ENCODE measurements at places on chromosomes 2 and 18.

DNA sequence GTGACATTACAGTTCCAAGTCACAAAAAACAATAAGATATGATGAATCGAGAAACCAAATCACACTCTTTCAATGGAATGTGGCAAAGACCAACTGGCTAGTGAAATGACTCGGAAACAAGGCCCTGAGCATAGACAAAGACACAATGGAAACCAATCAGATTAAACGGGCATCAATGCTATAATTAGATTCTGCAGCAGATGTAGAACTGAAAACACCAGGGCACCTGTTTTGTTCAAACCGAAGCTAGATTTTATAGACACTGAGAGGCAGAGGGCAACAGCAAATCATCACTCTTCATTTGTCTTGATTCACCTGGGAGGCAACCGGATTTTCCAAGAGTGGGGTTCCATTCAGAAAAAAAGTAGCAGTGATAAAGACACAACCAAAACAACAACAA lies 92.8 kb upstream of the BARD1 start:
- no peak for DNase-seq

DNA sequence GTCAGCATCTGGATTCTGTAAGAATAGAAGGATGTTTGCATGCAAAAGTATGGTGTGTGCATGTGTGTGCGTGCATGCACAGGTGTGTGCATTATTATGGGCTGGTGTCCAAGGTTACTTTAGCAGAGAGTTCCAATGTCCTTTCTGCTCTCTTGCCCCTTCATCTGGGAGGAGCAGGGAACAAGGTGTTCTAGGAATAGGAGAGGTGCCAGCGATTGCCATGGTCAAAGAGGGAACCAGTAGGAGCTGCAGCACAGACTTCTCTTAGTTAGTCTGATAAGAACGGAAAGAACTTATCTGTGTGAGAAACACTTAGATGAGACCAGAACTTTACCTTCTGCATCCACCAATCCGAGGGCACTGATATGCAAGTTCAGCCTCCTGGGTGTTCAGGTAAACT lies 8.3 kb downstream of the GPR45 start:
- no peak for DNase-seq

GRCh38 chr2:150609831-150610582 lies 122.5 kb upstream of the RND3 start:
- DNase-seq = no peak

- DNase-seq = no peak
Measured at GRCh38 chr2:127025359-127026166, 81.4 kb downstream of the BIN1 start.

- no peak for DNase-seq
Measured at GRCh38 chr2:232332940-232333259, 45.7 kb upstream of the ALPP start.

DNA sequence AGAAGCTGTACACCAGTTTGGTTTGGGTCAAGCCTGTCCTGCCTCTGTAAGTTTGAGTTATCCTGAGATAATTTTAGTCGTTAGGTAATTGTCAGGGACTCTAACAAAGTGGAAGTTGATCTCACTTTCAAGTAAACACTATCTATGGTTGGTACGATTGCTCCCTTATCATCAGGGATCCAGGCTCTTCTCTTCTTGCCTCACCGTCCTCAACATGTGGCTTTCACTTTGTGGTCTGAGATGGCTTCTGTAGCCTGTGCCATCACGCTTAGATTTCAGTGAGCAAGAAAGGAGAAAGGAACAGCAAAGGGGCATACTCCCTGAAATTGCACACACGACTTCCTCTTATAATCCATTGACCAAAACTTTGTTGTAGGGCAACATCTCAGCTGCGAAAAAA lies 115.6 kb downstream of the CTAGE1 start:
- DNase-seq = no peak

DNA sequence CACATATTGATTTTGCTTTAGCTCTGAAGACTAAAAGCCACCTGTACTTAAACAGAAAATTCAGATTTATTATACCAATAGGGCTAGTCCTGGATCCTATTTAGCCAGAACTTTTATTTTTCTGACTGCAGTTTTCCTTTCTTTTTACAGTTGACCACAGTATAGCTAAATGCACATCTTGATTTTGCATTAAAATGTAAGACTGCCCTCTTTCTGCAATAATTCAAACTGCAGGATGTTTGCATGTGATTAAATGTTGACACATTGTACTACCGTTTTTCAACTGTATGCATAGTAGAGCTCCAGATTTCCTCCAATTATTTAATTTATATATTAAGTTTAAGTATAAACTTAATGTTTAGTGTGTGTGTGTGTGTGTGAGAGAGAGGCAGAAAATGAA lies 1262.9 kb downstream of the SUCLG1 start:
- DNase-seq = no peak

DNA sequence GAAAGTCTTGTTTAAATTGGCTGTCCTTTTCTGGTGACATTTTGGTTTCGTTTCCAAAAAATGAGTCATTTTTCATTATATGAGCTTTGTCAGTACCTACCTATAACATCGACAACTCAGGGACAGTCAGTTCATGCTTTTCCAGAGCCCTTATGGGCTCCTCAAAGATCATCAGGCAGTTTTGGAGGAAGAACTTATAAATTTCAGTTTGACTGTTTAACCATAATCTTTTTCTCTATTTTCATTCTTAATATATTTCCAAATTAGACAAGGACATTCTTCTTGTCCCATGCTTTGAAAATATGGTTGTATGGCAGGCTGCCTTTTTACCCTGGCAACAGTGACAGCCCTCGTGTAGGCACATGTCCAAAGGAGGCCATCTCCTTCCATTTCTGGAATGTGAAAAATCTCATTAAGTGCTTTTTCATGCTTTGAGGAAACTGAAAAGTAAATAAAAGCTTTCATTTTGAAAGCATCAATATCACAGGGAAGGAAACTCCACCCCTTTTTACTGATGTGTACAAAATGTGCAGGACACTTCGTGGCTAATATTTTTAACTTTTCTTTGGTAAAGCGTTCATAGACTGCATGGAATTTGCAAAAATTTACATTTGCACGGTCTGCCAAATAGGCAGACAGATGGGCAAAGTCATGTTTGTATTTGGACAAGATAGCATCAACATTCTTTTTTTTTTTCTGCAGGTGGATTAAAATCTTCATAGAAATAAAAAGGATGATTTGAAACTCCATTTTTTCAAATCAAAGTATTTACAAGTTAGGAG lies 7.2 kb upstream of the PROC start:
- DNase-seq = no peak

DNA sequence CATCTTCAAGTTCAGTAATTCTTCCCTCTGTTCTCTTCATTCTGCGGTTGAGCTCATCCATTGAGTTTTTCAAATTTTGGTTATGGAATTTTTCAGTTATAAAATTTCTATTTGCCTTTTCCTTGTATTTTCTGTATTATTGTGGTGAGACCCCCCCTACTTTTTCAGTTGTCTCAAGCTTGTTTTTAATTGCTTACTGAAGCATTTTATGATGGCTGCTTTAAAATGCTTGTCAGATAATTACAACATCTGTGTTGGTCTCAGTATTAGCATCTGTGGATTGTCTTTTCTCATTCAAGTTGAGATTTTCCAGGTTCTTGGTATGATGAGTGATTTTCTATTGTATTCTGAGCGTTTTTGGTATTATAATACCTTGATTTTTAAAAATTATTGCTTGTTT lies 121.2 kb upstream of the REV1 start:
- DNase-seq = no peak

- DNase-seq = no peak
Measured at GRCh38 chr18:48709371-48710062, 170.7 kb downstream of the CTIF start.

DNA sequence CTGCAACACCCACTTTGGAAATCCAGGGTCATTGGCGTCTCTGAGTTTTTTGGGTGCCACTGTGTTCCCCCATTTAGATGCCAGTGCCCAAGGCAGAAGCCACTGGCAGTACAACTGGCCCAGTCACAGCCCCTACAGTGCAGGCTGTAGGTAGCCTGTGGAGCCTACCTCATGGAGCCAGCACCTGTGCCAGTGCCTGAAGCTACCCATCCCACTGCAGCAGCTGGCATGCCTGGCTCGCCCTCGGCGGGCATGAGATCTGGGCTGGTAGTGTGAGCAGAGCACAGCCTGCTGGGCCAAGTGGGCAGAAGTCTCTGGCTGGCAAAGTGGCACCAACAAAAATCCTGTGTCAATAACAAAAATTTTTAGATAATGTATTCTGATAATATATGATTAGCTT lies 1111.4 kb upstream of the NXPH2 start:
- DNase-seq = no peak

DNA sequence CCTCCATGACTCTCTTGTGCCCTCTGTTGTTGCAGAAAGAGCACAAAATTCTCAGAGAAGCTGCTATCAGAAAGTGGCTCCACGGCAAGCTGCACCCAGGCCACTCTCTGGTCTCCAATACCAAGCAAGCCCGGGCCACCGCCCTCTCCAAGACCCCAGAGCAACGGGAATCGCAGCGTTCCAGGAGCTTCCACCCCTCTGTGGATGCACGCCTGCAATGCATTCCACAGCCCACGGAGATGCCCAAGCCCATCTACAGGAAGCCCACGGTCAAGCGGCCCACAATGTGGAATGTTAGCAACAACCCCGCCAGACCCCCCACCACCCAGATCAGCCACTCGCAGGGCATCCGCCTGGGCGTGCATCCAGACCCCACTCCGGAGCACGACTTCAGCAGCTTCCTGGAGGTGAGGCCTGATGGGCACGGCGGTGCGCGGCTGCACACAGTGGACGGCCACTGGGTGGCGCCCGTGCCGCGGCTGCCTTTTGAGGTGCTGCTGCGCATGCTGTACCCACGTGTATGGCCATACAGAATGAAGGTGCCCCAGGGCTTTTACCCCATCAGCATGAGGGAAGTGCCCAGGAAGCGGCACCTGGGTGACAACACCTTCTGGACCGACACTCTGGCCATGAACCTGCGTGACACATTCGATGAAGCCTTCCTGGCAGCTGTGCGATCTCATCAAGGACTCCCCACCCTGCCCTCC lies 6.3 kb downstream of the ANKRD53 start:
- DNase-seq = peak; percentile 75

- no peak for DNase-seq
Measured at GRCh38 chr2:12824351-12824777, 107.6 kb downstream of the TRIB2 start.

- no peak for DNase-seq
Measured at GRCh38 chr2:6977113-6977741, 60.0 kb downstream of the RNF144A start.

- no peak for DNase-seq
Measured at GRCh38 chr2:158953454-158953853, 15.0 kb upstream of the TANC1 start.

DNA sequence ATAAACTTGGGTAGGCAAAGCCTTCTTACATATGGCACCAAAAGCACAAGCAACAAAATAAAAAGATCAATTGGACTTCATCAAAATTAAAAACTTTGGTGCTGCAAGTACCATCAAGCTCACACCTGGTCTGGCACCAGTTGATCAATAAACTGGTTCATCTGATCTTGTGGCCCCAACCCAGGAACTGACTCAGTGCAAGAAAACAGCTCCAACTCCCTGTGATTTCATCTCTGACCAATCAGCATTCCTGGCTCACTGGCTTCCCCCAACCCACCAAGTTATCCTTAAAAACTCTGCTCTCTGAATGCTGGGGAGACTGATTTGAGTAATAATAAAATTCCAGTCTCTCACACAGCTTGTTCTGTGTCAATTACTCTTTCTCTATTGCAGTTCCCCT lies 8.4 kb downstream of the EPG5 start:
- no peak for DNase-seq

GRCh38 chr2:226799976-226800940 lies 638 bp upstream of the IRS1 start:
- no peak for DNase-seq

- no peak for DNase-seq
Measured at GRCh38 chr2:227442639-227443038, 29.3 kb upstream of the AGFG1 start.

DNA sequence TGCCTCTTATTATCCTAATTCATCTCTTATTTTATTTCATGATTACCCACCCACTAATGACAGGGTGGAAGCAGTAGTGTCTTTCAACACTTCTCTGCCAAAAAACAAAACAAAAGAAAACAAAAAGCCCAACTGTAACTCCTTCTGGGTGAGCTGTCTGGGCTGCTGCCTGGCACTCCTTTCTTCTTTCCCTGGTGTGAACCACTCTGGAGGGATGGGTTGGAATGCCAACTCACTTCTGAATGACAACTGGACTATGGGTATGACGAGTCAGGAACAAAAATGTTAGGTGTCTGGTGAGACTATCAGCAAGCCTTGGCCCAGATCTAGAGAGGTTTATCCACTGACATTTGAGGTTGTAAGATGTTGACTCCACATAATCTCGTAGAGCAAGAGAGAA lies 88.3 kb upstream of the ITGB6 start:
- DNase-seq = no peak

DNA sequence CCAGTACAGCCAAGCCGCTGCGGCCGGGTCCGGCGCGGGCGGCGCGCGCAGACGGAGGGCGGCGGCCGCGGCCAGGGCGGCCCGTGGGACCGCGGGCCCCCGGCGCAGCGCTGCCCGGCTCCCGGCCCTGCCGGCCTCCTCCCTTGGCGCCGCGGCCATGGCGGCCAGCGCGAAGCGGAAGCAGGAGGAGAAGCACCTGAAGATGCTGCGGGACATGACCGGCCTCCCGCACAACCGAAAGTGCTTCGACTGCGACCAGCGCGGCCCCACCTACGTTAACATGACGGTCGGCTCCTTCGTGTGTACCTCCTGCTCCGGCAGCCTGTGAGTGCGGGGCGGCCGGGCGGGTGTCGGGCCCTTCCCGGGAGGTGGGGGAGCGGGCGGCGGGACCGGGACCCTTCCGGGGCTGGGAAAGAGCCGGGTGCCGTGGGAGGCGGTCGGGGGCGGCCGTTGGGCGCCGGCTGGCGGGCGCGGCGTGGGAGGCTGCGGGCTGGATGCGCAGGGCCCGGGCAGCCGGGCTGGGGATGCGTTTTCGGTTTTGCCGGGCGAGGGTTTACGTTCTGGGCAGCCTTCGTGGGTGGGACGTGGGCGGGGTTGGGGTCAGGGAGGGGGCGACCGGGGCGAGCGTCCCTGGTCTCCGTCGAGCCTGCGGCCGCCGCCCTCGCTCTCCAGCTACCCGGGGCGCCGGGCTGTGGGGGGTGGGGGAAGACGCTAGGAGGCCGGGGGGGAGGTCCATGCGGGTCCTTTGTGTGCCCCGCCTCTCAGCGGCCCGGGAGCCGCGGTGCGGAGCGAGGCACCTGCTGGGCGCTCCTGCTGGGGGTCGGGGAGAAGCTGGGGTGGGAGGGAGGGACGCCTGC lies 537 bp downstream of the AGFG1 start:
- DNase-seq = no peak

DNA sequence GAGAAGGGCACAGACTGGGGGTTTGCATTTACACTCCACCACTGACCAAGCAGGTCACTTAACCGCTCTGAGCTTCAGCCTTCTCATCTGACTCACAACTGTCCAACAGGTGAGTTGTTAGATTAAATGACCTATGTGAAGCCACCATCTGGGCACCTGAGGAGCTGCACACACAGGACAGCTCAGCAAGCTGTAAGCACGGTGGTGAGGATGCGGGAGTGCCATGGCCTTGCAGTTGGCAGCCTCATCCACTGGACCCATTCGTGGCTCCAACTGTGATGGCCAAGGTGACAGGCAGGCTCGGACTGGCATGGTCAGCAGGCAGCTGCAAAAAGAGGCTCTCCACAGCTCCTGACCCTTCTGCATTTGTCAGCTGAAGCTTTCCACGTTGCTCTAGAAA lies 23.3 kb upstream of the AMMECR1L start:
- DNase-seq = no peak
